T-helper 17 cell (primary cell): ENCODE measurements at places on chromosomes 5 and 9.
A peak's percentile ranks its signal among the peaks of the same experiment; 100 is the strongest.

DNA sequence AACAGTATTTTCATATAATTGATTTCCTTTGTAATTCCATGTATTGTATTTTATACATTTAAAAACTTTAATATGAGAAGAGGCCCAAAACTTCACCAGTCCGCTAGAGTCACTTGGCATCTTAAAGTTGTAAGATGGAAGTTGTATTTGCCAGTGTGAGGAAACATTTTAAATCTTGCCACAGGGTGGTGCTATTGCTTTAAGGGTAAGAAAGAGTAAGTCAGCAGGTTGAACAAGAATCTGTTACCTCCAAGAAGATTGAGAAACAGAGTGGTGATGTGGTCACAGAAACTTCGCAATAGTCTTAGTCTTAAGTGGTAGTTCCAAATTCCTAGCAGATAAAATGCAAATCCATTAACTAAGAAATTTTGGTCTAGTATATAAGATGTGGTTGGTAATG lies 39.8 kb upstream of the RANBP6 start:
- DNase-seq: no peak

- DNase-seq: no peak
Measured at GRCh38 chr5:8906303-8906967, 639.4 kb downstream of the SEMA5A start.

DNA sequence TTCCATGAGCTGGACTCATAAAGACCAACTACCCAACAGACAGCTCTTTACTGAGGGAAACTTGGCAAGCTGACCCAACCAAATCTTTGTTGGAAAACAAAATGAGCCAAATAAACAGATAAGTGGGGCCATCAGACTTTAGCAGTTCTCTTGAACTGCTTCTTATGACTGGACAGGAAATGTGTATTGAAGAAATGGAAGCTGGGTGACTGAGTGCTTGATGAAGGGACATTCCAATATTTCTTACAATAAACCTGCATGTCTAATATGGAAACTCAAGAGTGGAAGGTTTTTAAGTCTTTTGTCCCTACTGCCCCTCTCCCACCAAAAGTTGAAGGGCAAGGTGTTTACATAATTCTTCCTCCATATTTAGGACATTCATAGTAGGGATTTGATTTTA lies 218.8 kb upstream of the NR4A3 start:
- no peak for DNase-seq

GRCh38 chr9:36091026-36091953 lies 45.2 kb upstream of the GLIPR2 start:
- DNase-seq: no peak

DNA sequence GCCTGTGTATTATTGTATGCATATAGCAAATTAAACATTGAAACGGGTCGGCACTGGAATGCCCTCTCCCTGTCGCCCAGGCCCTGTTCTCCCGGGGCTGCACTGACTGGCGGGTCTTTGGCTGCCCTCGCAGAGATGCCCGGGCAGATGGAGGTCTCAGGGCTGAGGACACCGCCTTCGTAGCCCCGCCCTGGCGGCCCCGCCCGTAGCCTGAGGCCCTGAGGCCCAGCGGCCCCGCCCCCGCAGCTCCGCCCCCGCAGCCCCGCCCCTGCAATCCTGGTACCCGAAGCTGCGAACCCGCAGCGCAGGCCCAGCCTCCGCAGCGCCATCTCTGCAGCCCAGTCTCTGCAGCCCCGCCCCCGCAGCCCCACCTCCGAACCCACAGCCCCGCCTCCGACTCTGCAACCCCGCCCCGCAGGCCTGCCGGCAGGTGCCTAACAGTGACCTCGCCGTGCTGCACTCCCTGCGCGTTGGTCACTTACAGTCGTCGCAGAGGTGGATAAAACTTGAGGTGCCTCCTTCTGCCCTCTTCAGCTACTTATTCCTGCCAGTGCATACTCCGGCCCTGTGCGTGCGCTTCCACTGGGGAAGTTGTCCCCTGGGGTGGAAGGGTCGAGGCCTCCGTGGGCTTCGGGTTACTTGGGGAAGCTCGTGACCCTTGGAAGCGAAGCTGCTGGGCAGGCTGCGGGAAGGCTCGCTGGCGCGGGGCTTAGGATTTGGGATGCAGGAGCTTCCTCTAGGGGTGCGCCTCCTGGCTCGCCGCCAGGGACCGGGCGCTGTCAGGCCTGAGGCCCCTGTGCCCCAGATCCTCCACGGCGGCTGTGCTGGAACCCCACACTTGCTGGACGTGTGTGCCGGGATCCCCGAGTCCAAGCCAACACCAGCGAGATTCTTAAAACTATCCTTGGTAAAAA lies 72.3 kb downstream of the ICE1 start:
- peak; percentile 85 for DNase-seq

- no peak for DNase-seq
Measured at GRCh38 chr9:124001866-124002525, 9.6 kb upstream of the LHX2 start.

DNA sequence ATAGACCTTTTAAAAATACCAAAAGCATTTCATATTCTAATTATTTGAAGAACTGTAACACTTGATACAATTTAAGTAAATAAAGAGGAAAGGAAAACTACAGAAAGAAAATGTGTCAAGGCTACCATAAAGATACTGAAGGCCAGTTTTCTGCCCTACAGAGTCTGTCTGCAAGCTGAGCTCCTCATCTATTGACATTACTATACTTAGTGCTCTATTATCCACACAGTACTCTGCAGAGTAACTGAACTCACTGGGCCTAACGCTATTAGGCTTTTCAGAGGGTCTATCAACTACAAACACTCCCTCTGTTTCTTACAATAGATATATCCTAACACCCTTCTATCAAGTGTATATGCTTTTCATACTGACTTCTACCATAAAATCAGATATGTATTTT lies 57.1 kb upstream of the SUSD1 start:
- DNase-seq: no peak

DNA sequence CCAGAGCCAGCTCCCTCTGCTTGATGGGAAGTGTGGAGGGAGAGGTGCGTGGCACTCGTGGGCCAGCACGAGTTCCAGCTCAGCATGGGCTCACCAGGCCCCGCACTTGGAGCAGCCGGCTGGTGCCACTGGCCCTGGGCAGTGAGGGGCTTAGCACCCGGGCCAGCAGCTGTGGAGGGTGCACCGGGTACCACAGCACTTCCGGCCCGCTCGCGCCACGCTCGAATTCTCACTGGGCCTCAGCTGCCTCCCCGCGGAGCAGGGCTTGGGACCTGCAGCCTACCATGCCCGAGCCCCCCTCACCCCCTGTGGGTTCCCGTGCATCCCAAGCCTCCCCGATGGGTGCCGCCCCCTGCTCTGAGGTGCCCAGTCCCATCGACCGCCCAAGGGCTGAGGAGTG lies 98.4 kb downstream of the DCP2 start:
- DNase-seq: no peak

- no peak for DNase-seq
Measured at GRCh38 chr9:107237873-107238272, 45.2 kb upstream of the RAD23B start.

GRCh38 chr5:136031711-136032110 lies 2.9 kb downstream of the TGFBI start:
- no peak for DNase-seq

DNA sequence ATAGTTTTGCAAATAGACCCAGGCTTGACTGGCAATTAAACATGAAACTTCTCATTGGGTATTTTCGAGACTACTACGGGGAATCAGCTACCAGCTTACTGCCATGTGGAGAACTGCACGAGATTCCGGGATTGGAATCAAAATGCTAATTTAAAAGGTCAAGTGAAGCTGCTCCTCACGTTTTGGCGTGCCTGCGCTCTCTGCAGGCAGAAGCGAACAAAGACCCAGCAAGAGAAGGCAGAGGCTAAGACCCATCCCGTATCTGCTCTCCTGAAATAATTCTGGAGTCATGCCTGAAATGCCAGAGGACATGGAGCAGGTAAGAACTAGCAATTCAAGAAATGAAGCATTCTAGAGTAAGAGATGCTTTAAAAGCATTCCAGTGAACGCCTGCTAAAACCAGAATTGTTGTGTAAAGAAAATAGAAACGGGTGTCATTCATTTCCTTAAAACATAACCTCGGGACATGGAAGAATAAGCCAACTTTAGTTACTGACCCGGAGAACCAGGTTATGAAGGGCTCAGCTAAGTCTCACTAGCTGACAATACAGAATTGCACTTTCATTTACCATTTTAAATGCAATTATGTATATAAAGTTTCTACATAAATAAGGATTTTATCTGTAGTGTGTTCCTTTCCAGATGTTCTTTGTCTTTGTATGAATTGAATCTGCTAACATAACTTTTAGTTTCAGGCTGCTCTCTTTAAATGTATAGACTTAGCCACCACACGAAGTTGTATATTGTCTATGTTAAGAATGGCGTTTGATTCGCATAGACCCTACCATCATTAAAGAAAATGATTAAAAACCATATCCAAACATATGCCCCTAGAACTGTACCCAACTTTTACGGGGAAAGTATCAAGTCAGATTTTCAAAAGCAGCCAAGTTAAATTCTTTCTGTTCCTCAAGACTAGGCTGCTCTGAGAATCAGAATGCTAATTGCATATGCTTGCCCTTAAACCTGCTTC lies 2.0 kb upstream of the MAT2B start:
- DNase-seq: peak; percentile 10

GRCh38 chr5:145825751-145826180 lies 9.4 kb downstream of the PRELID2 start:
- no peak for DNase-seq

DNA sequence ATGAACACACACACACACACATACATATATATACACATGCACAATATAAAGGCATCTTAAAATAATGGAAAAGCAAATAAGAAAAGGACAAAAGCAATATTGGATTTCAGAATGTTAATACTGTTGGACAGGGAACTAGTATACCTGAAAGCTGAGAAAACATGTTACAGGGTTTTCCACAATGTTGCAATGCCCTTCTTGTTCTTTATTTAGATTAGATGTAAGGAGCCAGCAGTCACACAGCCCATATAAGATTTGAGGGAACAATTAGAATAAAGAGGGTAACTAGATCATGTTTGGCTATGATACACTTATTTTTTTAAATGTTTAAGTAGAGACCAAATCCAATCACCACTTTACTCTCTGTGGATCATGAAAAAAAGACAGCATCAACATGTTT lies 61.7 kb downstream of the SH3TC2 start:
- DNase-seq: no peak

DNA sequence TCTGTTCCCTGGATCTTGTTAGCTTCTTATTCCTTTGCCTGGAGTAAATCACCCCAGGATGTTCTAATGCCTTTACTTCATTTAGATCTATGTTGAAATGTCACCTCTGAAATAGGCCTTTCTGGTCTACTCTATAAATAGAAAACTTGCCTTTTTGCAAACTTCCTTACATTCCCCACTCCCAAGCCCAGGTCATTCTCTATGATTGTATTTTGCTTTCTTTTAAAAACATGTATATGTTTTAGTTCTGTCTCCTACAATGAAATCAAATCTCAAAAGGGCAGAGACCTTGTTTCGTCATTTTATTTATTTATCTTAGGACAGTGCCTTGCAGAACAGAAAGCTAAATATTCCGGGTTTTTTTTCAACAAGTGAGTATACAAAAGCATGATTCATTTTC lies 1657.7 kb upstream of the C9orf72 start:
- DNase-seq: no peak

GRCh38 chr5:45101146-45101545 lies 292.4 kb downstream of the MRPS30 start:
- no peak for DNase-seq

DNA sequence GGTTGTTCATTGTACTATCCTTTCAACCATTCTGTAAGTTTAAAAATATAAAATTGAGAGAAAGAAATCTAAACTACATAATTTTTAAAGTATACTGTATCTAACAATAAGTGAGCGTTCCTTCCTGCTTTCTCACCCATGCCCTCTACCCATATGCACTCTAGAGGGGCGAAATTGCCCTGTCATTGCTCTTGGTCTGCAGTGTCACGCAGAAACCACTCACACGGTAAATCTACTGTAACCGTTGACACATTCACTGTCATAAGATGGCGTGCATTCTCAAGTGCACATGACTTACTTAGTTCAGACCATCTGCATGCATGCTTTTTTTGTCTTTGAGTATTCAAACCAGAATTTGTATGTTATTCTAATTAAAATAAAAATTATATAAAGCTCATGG lies 55.7 kb upstream of the NIPBL start:
- DNase-seq: no peak

DNA sequence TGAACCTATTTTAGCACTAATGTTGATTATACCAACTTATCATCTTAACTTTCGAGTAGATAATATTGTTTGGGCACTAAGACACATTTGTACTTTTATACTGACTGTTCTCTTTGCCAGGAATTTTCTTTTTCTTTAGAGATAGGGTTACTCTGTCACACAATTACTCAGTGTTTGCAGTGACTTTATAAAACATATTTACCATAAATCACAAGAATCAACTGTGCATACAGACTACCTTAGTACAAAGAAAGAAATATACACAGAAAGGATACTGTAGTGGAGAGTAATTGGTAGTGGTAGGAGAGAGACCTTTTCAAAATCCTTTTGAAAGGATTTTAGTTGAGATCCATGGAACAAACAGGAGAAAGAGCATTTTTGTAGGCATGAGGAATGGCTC lies 40.3 kb downstream of the KIAA1958 start:
- no peak for DNase-seq

- DNase-seq: no peak
Measured at GRCh38 chr9:78614892-78615291, 318.0 kb downstream of the PSAT1 start.

DNA sequence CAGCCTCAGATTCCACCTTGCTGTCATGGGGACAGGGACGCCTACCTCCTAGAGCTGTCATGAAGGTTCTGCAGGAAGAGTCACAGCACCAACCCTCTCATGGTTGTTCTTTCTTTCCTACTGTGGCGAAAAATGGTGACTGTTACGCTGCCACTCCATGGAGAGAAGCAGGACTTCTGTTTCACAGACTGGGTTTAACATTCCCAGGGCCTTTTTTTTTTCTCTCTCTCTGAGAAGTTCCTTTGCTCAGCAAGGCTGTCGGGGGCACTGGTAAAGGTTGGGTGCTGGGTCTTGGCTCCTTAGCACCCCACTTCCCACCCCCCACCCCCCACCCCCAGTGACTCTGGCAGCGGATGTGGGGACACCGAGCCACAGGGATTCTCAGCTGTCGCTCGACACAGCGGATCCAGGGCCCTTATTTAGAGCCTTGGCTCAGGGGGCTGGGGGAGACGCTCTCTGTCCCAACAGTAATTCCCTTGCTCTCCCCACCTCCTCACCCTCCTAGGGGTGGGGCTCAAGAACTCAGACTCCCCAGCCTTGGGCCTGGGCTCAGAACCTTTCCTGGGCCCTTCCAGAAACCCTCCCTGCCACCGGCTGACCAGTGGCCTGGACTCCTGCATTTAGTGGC lies 34.4 kb downstream of the DUSP1 start:
- DNase-seq: no peak

GRCh38 chr9:72894342-72894741 lies 58.5 kb downstream of the ALDH1A1 start:
- no peak for DNase-seq

GRCh38 chr5:149285153-149285552 lies 13.5 kb downstream of the AFAP1L1 start:
- no peak for DNase-seq

GRCh38 chr5:31481531-31482165 lies 50.2 kb downstream of the DROSHA start:
- no peak for DNase-seq

- DNase-seq: no peak
Measured at GRCh38 chr9:27771803-27772545, 198.7 kb upstream of the C9orf72 start.
